ENCODE measurements at places on chromosomes 3 and 15. TPM values are rescaled to one million over a fixed set of nuclear protein-coding genes. Genes with fewer than 3 reads are reported as not detected.

The UBAP1L gene
- total RNA-seq = 22.0 TPM

The GOLGA6B gene
- not detected for total RNA-seq

The CACNA1D gene
- 25.9 TPM for total RNA-seq

The ILDR1 gene
- total RNA-seq = 0.99 TPM

The ALPK3 gene
- total RNA-seq = 11.1 TPM
